ENCODE measurements at places on chromosomes 16 and 17. TPM values are rescaled to one million over a fixed set of nuclear protein-coding genes. Genes with fewer than 3 reads are reported as not detected.
A peak's percentile ranks its signal among the peaks of the same experiment; 100 is the strongest.

Gene RNF112
- total RNA-seq: 16.9 TPM

Gene DOC2A
- 6.2 TPM for total RNA-seq

Gene SLC47A1
- total RNA-seq: 1.00 TPM

Gene TRAF4
- total RNA-seq: 32.8 TPM

Gene HEATR9
- not detected for total RNA-seq

Gene WFIKKN2
- total RNA-seq: 6.3 TPM

GRCh38 chr16:9323170-9323569, 231.7 kb downstream of the HAPSTR1 start:
- DNase-seq: no peak

- peak; percentile 58 for DNase-seq
Observed at GRCh38 chr17:32909787-32910369, 18.1 kb upstream of the TMEM98 start.

DNA sequence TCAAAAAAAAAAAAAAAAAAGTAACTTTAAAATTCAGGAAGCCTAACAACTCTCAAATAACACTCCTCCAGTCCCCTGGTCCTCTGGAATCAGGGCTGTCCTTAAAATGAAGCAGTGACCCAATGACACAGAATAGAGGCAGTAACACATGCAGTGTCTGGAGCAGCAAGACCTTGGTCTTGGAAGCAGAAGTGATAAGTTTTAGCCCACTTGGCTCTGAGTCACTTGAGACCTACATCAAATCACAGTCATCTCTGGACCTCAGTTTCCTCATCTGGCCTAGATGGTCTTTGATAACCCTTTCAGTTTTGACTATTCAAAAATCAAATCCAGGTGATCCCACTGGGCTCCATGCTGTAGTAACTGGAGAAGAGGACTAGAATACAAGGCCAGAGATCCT, 39.0 kb downstream of the LYRM1 start:
- no peak for DNase-seq

DNA sequence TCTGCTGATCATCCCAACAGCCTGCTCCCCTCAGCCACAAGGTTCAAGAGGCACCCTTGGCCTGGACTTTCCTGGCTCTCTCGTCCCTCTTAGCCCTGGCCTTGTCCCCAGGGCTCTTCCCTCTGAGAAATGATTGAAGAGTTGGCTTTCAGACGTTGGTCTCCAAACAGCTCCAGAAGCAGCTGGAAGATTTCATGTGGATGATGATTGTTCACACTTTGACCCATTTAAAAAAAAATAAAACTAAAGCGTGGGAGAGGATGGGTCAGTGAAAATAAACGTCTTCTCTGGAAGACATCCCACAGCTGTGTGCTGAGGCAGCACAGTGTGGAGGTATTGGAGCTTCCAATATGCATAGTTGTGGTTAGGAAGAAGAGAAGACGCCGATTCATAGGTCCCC, 54.7 kb upstream of the CDH11 start:
- no peak for DNase-seq

- DNase-seq: no peak
Observed at GRCh38 chr17:47279062-47279801, 25.6 kb downstream of the ITGB3 start.

DNA sequence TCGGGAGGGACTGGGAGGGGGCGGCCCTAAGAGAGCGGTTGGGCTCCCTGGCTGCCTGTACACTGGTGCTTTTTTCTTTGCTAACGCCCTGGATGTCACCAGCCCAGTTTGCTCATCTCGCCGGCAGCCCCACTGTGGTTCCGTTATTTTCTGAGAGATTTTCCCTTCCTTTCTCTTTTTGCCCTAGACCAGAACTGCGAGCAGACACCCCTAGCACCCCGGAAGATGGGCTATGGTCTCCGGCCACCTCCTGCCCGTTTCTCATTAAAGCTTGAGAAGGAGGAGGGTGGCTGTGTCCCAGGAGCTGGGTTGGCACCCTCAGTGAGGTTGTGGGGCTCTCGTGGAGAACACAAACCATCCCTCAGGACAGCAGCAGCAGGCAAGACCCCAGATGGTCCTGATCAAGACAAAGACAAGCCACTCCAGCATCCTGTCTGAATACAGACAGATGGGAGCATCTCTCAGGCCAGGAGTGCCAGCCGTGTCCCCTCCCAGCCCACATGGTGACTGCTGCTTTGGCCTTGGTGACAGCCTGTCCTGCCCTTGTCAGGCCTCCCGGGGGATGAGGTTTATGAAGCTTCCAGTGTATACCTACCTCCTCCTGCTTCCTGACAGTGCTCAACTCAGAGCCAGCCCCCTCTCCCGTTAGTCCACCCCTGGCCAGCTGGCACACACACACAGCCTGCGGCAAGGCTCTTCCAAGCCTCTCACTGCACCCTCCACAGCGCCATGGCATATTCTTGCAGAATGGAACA, 77.2 kb downstream of the KCNJ12 start:
- DNase-seq: no peak

GRCh38 chr17:18963126-18964017, 11.4 kb downstream of the SLC5A10 start:
- no peak for DNase-seq

DNA sequence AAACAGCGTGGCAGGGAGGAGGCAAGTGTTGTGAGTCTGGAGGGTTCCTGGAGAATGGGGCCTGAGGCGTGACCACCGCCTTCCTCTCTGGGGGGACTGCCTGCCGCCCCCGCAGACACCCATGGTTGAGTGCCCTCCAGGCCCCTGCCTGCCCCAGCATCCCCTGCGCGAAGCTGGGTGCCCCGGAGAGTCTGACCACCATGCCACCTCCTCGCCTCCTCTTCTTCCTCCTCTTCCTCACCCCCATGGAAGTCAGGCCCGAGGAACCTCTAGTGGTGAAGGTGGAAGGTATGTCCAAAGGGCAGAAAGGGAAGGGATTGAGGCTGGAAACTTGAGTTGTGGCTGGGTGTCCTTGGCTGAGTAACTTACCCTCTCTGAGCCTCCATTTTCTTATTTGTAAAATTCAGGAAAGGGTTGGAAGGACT, at the start of gene CD19:
Gene CD19, plus strand, starts transcription at position 171 of the 425 bp plus-strand sequence. Its CDS starts 30 bp downstream, at position 201.
- no peak for DNase-seq

- DNase-seq: no peak
Observed at GRCh38 chr17:17784657-17785267, 52.0 kb downstream of the SREBF1 start.
